ENCODE measurements at places on chromosomes 2 and 18.

DNA sequence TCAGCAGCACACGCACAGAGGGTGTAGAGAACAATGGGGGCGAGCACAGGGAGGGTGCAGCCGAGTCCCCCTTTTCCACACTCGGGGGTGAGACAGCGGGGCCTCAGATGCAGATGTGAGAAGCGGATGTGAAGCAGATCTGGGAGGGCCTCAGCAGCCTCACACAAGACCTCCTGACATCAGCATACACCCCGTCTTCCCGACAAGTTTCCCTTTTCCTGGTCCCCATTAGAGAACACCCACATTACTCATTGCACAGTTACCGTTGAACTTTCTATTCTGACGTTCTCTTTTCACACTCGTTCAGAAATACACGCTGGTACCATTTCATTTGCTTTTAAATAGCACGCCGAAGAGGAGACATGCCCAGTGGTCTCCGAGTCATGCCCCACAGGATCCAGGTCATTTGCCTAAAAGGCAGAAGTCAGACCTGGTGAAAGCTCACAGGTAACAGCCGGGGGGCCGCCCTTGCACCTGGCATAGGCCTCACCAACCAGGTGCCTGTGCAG lies 129.5 kb upstream of the ID2 start:
- DNase-seq, result no peak

- DNase-seq, result no peak
These were observed 121.9 kb downstream of the CABLES1 start for GRCh38 chr18:23257137-23257536.

DNA sequence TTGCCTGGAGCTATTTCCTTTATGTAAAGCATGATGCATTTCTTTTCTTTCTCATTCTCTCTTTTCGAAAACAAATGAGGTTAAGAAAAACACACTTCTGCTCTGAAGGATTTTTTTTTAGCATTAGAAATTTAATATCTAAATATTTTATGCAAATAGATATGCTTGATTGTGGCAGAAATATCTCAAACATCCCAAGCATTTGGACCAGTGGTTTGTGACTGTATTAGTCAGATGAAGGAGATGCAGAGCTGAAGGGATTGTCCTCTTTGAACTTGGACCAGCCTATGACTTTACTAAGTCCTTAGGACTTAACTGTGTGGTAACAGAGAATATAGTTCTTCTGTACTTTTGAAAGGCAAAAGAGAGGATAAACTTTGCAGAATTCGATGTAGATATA lies 335.9 kb upstream of the NT5C1B start:
- no peak for DNase-seq

DNA sequence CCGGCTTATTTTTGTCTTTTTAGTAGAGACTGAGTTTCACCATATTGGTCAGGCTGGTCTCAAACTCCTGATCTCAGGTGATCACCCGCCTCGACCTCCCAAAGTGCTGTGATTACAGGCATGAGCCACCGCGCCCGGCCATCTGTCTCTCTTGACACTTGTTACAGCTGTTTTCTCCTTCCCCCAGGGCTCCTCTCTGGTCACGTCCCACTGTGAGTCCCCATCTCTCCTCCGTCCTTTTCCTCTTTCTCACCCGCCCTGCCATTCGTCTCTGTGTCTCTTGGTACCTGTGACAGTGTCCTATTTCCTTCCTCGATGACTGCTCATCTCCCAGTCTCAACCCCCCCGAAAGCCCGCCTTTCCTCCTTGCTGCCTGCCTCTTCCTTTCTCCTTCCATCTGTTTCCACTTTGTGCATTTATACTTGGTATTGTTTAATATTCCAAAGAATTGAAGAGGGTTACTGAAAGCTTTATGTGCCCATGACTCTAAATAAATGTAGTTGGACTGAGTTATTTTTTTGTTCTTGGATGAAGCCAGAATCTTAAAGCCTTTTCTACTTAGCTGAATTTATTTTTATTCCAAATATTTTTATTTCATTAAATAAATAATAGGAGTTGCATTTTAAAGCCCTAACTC lies 241.5 kb downstream of the SH3RF3 start:
- DNase-seq, result no peak

DNA sequence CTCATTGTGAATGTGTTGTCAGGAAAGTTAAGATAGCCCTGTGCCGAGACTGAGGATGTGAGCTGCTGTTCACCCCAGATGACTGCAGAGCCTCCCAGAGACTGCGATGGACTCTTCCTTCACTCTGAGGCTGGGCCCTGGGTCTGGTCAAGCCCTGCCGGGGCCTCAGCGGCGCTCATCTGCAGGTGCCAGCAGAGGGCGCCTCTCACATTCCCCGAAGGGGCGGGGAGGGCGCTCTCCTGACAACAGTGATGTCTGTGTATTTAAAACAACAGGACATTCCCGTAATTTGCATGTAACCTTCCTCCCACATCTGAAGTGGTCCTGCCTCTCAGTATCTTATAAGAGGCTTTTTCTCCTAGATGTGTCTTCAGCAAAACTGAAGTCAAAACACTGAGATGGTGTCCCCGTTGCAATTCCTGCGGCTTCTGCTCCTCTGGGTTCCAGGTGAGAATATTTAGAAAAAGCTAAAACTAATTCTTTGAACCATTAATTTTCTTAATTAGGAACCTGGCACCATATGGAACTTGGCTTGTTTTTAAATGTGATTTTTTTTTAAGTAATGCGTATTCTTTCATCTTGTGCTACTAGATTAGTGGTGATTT lies 1377.9 kb downstream of the RPIA start:
- DNase-seq, result peak; percentile 12

GRCh38 chr2:216660496-216660895 lies 27.3 kb downstream of the IGFBP2 start:
- no peak for DNase-seq

GRCh38 chr18:67301592-67301991 lies 214.9 kb downstream of the DSEL start:
- DNase-seq, result no peak

DNA sequence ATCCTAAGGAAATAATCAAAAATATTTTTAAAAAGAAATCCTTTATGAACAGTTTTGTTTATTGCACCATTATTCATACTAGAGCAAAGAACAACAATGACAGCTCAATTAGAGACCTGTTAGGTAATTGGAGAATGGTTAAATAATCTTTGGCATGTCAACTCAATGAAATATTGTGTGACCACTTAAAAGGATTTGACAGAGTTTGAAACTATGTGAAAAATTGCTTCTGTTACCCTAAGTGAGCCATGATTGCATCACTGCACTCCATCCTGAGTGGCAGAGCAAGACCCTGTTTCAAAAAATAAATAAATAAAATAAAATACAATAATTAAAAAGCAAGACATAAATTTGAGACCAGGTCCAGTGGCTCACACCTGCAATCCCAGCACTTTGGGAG lies 66.1 kb upstream of the ATP8B1 start:
- no peak for DNase-seq

GRCh38 chr2:95377216-95378123 lies 25.0 kb upstream of the FAHD2A start:
- DNase-seq, result no peak

- no peak for DNase-seq
These were observed 963.6 kb upstream of the CNTNAP5 start for GRCh38 chr2:123061534-123061933.

DNA sequence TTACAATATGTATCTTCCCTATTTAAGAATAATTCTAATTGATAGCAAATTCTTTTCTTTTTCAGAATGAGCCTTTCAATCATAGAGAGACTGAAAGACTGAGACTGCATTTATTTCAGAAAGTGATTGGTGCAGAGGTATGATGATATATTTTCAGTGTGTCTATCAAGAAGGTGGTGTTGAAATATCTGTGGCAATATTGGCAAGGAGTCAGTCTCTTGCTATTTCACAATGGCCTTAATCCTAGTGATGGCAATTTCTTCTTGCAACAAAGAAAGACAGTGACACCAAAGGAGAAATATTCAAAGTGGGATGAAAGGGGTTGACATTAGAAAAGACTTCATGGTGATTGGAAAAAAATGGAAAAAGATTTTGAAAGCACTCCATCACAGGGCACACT lies 21.7 kb upstream of the ZBTB14 start:
- DNase-seq, result no peak

GRCh38 chr2:69013840-69014821 lies 1.2 kb downstream of the ANTXR1 start:
- peak; percentile 50 for DNase-seq

DNA sequence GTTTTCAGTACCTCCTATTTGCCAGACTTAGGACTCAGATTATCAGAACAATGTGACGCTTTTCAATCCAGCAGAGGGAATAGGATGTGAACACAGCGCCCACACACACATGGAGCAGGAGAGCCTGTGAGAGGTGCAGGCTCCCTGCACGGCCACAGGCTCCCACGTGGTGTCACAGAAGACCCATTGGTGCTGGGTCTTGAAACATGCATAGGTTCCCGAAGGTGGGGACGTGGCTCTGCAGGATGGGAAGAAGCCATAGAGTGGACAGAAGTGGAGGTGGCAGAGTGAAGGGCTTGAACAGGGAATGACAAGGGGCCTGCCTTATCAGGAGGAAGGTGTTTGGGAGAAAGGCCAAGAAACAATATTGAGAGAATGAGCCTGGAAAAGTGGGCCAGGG lies 78.5 kb upstream of the BCL2L11 start:
- no peak for DNase-seq

- no peak for DNase-seq
These were observed 57.0 kb downstream of the SH3RF3 start for GRCh38 chr2:109185821-109186570.

GRCh38 chr2:144495227-144496091 lies 24.5 kb downstream of the ZEB2 start:
- DNase-seq, result no peak

DNA sequence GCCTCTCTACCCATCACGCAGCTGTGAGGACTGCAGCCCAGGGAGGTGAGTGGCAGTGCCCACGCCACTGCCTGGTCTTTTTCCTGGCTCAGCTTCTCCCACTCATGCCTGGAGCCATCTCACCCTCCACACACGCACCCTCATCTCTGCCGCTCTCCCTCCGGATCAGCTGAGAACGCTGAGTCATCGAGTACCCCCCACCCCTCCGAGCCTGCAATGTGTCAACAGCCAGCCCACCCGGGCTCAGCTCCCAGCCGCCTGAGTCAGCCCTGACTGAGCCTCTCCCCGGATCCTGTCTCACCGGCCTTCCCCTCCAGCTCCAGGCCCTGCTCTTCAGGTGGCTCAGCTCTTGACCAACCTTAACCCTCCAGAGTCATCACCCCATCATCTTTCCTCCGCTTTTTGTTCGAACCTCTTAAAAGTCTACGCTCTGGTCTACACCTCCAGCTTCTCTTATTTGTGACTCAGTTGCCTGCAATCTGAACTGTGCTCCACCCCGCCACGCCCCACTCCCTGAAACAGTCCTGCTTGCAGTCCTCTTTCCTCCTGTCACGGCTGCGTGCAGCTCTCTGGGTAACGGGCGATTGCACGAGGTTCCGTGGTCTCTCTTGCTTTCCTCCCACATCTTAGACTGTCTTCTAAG lies 94.4 kb upstream of the ASAP2 start:
- DNase-seq, result peak; percentile 3

All from activated CD8-positive, alpha-beta T cell treated with anti-CD3 and anti-CD28 coated beads for 36 hours (primary cell).